ENCODE measurements at places on chromosomes 4 and X.
A peak's percentile ranks its signal among the peaks of the same experiment; 100 is the strongest.

DNA sequence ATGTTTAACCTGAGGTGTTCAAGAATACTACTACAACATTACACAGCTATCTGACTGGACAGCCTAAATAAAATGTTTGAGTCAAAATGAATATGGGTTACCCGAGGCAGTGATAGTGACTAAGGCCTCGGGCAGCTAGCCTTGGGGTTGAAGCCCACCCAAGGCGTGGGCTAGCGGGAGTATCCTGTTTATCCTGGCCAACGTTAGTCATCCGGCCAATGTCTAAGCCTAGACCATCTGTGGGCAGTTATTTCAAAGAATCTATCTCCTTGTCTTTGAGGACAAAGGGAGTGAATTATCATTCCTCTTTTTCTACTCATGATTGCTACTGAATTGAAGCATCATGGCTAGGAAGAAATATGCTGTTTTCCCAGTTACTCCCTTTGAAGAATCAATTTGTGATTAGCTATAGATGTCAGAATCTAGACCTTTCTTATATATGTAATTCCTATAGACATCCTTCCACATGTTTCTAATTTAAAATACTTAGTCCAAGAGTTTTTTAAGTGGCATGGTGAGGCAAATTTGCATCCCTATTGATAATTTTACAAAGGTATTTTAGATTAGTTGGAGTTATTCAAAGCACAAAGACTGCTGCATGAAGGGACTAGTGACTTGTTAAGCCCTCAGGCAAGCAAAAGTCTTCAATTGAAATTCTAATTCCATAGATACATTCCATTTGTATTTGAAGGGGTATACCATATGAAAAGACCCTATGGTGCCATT is 6.0 kb upstream of the PDGFC start:
- DNase-seq = no peak
- H3K36me3 ChIP-seq = peaks cover 2% of the 10 kb centered on the region
- H3K27me3 ChIP-seq = peaks cover 19% of the 10 kb centered on the region
- no peak overlapping the region for H3K4me3 ChIP-seq

- H3K27me3 ChIP-seq = no peaks in the 10 kb centered on the region
- peaks cover 10% of the 10 kb centered on the region for H3K36me3 ChIP-seq
Measured at GRCh38 chrX:79110731-79111130, 33.8 kb upstream of the GPR174 start.

GRCh38 chrX:39310891-39311290 is 509.6 kb downstream of the MID1IP1 start:
- H3K4me3 ChIP-seq = peak overlapping the region; percentile 34
- DNase-seq = peak; percentile 18
- H3K4me1 ChIP-seq = peaks cover 88% of the 10 kb centered on the region
- peaks cover 38% of the 10 kb centered on the region for H3K36me3 ChIP-seq
- peak overlapping the region; percentile 100 for H3K27ac ChIP-seq

DNA sequence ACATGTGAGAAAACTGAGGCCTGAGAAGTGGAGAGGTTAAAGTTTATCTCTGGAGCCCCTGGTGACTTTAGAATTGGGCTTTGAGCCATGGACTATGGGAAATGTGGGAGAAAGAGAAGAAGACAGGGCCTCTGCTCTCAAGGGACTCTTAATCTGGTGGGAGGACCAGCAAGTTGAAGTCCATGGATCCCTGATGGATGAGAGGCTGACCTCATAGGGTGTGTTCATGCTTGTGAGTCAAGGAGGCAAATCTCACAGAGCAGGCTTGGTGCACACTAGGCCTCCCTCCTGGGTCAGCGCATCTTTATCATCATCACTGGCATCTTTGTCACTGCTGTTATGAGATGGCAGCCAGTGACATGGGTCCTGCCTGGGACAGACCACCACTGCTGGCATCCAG is 211.9 kb downstream of the AFAP1 start:
- no peaks in the 10 kb centered on the region for H3K36me3 ChIP-seq
- H3K27ac ChIP-seq = no peak overlapping the region
- no peak for DNase-seq

GRCh38 chr4:80184053-80184824 is 13.1 kb upstream of the PRDM8 start:
- no peaks in the 10 kb centered on the region for H3K36me3 ChIP-seq
- H3K4me1 ChIP-seq = peaks cover 46% of the 10 kb centered on the region
- peaks cover 11% of the 10 kb centered on the region for H3K27me3 ChIP-seq
- H3K4me3 ChIP-seq = peak overlapping the region; percentile 97

GRCh38 chr4:127668770-127669169 is 36.0 kb downstream of the INTU start:
- peaks cover 5% of the 10 kb centered on the region for H3K27me3 ChIP-seq
- no peak overlapping the region for H3K4me3 ChIP-seq
- no peak overlapping the region for H3K27ac ChIP-seq
- H3K4me1 ChIP-seq = no peaks in the 10 kb centered on the region
- H3K36me3 ChIP-seq = no peaks in the 10 kb centered on the region
- DNase-seq = no peak

DNA sequence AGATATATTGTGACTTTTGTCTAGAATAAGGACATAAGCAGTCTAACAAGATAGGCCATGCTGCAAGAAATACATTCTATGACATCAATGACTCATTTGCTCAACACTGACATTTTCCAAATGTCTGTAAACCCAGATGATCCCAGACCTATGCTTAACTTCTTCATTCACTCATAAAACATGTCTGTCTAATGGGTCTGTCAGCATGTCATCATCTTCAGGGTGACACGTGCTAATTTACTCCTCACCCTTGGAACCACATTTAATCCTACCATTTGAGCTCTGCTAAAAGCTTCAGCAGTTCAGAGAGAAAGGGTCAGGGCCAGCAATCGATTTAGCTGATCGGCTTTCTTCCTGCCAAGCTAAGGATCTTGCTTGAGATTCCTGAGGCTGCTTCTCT is 109.4 kb upstream of the MAP3K15 start:
- H3K4me3 ChIP-seq = no peak overlapping the region
- peaks cover 8% of the 10 kb centered on the region for H3K36me3 ChIP-seq
- H3K4me1 ChIP-seq = peaks cover 59% of the 10 kb centered on the region
- DNase-seq = no peak

DNA sequence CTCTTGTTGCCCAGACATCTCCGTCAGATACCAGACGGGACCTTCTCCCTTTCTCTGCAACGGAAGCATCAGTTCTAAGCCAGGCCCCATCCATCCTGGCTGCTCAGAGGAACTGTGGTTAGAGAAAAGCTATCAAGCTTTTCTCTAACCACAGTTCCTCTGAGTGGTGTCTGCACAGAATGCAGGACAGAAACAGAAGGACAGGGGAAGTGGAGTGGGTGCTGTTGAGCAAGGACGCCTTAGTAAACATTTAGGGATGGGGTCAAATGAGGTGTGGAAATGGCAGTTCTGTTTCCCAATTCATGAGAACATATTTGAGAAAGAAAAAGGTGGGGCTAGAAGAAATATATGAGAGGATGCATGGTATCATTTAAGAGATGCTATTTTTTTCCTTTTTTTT is 283.8 kb downstream of the CRLF2 start:
- no peaks in the 10 kb centered on the region for H3K36me3 ChIP-seq
- H3K27ac ChIP-seq = no peak overlapping the region
- no peak overlapping the region for H3K4me3 ChIP-seq
- no peaks in the 10 kb centered on the region for H3K4me1 ChIP-seq
